Activated naive CD4-positive, alpha-beta T cell (primary cell): ENCODE measurements at places on chromosomes 16 and 17.

DNA sequence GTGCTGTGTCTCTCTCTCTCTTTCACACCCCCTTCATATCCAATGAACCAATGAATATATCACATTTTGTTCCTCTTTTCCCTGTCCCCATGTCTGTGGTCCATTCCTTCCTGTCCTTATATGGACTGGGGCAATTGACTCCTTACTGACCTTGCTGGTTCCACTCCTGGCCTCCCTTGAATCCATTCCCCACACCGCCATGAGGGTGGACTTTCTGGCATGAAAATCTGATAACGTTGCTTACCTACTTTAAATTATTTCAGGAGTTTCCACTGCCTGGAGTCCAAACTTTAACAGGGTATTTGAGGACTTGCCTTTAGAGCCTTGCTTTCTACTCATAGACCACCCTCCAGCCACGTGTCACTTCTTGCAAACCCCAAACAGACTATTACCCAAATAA is 12.1 kb upstream of the ARHGAP17 start:
- no peak for DNase-seq

GRCh38 chr16:67731753-67732095 is 12.6 kb upstream of the GFOD2 start:
- DNase-seq, result no peak

DNA sequence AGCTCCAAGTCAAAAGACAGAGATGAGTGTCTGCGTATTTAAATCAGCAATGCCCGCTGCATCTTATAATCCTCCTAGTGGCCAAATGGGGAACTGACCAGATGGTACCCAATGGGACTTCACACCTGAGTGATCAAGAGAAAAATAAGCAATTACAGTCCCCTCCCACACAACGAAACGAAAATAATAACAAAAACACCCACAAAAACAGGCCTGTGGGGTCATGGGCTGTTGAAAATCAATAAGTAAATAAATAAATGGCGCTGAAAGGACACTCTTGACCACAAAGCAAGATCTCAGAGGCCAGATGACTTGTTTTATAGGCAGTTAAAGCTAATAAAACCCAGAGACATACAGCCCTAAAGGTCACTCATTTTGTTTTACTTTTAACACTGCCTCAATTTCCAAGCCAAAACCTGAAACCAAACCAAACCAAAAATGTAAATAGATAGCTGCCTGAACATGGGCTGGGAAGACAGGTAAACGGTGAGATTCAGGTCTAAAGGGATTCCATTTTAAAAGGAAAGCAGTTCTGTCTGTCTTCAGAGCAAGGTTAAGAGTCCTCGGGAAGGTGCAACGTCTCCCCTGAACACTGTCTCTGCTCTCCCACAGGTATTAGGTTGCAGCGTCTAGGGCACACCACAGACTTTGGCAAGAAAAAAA is 1.3 kb downstream of the ZNF821 start:
- peak; percentile 40 for DNase-seq

DNA sequence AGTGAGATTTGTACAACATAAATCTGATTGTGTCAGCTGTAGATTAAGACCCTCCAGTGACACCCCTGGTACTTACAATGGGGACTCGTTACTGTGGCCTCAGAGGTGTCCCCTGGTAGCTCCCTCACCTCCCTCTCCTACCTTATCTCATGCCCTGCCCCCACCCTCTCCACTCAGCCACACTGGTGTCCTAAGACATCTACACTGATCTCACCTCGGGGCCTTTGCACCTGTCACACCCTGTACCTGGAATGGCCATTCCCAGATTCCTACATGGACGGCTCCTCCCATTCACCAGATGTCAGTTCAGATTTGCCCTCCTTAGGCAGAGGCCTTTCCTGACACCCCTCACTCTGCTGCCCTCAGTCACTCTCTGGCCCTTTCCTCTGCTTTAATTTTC is 319.3 kb downstream of the CPPED1 start:
- DNase-seq, result no peak

GRCh38 chr17:76547183-76547641 is 7.4 kb downstream of the PRCD start:
- DNase-seq, result no peak

GRCh38 chr17:58516644-58517377 is 2.4 kb upstream of the MTMR4 start:
- DNase-seq, result no peak

DNA sequence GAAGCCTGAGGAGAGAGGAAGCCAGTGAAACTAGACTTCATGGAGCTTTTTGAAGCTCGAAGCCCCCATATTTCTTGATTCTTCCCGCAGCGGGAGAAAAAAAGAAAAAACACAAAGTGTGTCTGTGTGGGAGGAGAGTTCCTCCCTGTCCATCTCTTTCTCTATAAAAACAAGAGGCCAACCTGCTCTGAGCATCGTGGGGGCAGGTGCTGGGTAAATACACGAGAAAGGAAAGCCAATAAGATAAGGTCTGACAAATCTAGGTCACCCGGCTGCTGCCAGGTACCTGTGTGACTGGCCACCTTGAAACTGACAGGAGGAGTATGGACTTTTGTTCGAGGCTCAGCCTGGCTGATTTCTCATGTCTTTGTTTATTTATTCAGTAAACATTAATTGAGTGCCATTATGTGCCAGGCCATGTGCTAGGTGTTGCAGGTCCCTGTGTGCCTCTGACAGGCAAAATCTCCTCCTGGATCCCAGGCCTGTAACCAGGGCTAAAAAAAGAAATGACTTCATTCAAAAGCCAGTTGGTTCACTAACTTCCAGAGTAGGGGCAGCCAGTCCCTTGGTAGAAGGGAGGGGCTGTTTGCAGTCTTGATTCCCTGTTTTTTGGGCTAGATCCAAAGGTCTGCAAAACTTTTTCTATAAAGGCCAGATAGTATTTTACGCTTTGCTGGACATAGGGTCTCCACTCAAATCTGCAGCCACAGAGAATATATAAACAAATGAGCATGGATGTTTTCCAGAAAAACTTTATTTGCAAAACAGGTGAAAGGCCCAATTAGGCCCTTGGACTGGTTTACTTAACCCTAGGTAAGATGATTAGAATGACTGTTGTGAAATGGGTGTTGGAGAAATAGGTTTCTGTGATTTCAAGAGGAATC is 35.6 kb downstream of the YPEL2 start:
- DNase-seq, result no peak

DNA sequence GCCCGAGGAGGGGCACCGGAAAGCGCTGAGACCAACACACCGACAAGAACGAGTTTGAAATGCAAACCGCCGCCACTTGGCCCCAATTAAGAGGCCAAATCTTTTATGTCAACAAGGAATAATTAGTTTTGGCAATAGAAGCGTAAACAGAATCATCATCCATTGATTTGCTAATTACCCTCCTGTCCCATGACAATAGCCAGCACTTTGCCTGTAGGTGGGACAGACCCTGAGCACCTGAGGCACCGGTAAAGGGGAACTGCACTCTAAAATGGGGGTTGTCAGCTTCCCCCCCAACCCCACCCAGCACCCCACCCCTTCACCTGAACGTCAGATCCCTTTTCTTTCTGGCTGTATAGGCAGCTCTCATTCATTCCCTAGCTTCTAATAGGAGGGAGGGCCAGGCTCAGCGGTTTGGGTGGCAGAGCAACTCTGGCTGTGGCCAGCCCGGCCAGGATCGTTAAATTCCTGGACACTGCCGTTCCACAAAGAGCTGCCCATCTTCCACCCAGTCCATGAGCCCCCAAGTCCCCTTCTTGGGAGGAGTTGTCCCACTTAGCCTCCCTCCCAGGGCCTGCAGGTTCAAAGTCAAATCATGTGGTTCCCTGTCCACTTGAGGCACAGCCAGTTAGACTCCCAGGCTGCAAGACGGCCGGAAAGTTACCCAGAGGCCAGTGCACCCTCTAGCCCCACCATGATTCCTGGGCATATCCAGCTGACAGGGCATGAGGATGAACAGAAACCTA is 45.8 kb downstream of the WNT3 start:
- DNase-seq, result no peak

DNA sequence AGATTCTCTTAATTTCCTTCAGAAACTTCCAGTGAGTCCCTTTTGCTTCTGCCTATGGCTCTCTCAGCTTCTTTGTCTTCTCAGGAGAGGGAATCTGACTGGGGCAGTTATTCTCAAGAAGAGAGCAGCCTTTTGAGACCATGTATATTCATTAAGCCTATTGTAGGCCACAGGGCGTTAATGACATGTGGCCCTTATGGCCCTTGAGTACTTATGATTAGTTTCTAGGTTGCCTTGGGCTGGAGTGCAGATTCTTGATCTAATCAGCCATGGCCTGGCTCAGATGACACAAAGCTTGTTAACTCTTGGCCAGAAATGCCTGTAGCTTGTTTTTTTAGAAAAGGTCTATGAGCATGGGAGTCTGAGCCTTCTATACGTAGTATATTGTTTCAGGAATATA is 17.4 kb downstream of the MFSD11 start:
- DNase-seq, result no peak

GRCh38 chr17:80750263-80750662 is 205.6 kb downstream of the RPTOR start:
- DNase-seq, result no peak

DNA sequence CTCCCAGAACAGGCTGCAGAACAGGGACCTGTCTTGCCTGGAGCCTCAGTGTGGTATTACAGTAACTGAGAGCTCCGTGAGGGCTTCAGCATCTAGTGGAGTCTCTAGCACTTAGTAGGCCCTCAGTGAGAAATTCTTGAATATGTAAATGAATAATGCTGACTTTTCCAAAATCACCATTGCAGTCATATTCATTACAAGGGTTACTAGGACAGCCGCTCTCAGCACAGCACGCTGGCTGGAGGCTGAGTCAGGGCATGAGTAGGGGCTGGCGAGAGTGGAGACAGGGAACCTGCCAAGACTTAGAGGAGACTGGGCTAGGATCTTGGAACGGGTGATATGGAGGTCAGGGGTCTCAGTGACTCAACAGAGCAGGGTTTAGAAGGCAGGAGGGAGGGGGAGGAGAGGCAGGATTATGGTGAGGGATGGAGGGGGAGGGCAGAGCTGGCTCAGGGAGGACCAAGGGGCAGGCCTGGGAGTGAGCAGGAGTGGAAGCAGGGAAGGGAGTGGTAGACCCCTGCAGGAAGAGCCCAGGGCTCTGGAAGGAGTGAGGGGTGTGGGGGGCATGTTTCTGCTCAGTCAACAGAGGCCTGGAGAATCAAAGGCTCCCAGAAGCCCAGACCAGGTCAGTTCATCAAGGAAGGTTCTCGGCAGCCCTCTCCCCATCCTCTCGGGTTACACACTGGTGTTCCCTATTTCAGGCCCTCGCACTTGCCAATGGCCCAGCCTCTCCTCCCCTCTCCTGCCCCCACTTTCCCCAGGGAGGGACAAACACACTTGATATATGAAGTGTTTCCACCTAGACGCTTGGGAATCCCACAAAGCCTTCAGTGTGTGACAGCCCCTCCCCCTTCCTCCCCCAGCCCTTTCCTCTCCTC is 42.3 kb downstream of the FZD2 start:
- no peak for DNase-seq

DNA sequence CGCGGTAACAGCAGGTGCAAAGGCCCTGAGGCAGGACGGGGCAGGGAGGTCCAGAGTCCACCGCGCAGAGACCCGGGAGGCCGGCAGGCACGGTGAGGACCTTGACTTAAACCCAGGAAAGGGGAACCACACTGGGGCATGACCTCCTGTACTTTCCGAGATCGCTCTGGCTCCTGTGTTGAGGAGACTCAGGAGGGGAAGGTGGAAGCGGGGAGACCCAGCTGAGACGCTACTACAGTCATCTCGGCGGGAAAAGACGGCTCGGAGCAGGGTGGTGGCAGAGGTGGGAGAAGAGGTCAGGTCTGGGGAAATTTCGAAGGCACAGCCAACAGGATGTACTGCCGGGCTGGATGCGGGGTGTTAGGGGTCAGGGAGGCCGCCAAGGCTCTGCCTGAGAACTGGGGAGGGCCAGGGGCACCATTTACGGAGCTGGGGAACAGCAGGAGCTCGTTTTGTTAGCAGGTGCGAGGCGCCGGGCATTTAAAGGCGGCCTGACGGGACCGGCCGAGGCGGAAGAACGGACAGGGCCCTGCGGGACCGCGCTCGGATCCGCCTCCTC is 22.3 kb downstream of the NPTX1 start:
- no peak for DNase-seq

DNA sequence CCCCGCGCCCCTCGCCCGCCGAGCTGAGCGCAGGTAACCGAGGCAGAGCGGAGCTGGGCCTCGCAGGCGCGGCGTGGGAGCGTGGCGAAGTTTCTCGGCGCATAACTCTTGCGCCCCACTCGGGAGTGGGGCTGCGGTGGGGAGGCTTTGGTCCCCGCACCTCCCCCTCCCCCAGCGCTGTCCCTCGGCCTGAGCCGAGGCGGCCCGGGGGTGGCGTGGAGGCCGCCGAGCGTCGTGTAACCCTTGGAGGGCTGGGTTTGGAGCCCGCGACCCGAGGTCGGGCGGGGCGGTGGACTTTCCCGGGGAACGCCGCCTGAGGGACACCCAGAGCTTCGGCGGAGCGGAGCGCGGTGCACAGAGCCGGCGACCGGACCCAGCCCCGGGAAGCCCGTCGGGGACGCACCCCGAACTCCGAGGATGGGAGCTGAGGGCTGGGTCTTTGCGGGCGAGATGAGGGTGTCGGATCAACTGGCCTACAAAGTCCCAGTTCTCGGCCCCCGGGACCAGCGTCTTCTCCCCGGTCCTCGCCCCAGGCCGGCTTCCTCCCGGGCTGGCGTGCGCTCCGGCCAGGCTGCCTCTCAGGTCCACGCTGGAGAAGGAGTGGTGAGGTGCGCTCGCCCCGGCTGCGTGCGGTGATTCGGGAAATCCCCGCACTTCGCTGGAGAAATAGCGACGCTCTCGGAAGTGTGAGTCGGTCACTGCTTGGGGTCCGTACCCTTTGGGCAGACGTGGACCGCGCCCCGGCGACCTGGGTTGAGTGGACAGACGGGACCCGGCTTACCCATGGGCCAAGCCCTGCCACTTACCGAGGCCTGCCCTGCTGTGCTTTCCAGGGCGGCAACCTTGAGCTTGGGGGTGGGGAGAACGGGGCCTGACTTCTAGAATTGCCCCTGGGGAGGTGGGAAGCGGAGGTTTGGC is 168.4 kb downstream of the RAB11FIP4 start:
- DNase-seq, result no peak

GRCh38 chr16:82412770-82413169 is 214.0 kb upstream of the CDH13 start:
- no peak for DNase-seq

DNA sequence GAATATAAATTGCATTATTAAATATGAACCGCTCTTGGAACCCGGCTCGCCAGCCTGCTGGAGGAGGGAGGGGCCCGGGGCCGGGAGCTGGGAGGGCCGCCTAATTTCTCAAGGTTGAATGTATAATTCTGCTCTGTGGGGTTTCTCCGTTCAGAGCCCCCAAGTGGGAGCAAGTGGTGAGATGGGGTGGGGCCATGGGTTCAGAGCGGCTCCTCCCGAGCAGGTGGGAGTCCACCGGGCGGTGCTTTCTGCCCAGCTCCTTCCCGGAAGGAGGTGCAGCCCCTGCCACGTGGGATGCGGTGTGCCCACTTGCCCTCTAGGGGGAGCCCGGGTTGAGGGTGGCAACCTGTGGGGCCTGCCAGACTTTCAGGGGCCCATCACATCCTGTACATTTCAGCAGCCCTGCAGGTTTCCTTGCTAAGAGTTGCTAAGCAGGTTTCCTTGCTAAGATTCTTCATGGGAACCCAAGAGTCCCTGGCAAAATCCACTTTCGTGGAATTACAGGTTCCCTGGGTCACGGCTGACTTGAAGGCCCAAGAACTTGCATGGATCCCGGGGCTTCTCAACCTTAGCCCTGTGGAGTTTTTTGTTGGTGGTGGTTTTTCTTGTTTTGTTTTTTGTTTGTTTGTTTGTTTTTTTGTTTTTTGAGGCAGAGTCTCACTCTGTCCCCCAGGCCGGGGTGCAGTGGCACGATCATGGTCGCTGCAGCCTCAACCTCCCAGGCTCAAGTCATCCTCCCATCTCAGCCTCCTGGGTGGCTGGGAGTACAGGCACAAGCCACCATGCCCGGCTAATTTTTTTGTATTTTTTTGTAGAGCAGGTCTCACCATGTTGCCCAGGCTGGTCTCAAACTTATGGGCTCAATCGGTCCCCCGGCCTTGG is 196.7 kb upstream of the GSE1 start:
- DNase-seq, result peak; percentile 55

- DNase-seq, result no peak
Observed at GRCh38 chr16:47460359-47460710, 528 bp downstream of the ITFG1 start.
